Putamen (tissue), 1 donor: ENCODE measurements at places on chromosomes 13 and 19.

DNA sequence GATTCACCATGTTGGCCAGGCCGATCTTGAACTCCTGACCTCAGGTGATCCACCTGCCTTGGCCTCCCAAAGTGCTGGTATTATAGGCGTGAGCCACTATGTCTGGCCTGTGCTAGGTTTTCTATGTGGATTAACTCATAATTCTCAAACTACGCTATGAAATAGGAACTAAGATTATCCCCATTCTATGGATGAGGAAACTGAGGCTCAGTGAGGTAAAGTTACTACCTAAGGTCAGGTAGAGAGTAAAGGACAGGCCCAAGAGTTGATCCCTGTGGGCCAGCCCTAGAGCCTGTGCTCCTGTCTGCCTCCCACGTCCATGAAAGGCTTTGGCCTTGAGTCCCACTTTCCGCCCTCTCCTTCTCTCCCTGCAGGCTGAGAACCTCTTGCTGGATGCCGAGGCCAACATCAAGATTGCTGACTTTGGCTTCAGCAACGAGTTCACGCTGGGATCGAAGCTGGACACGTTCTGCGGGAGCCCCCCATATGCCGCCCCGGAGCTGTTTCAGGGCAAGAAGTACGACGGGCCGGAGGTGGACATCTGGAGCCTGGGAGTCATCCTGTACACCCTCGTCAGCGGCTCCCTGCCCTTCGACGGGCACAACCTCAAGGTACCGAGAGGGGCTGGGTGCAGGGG, 20.1 kb downstream of the MARK4 start:
- no peak for DNase-seq

DNA sequence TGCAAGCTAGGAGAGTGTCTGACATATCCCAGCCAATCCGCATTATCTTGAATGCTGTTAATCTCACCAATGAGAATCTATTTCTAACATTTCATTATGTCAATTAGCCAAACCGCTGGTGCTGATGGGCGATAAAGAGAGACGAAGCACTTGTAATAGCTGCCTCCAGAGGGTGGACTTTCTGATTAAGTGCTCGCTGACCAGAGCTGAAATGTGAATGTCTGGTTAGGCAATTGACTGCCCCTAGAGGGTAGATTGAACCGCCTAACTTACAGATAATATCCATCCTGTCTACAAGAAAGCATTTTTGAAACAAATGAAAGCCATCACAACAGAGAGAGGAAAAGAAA, 552 bp upstream of the GRWD1 start:
- DNase-seq: no peak

DNA sequence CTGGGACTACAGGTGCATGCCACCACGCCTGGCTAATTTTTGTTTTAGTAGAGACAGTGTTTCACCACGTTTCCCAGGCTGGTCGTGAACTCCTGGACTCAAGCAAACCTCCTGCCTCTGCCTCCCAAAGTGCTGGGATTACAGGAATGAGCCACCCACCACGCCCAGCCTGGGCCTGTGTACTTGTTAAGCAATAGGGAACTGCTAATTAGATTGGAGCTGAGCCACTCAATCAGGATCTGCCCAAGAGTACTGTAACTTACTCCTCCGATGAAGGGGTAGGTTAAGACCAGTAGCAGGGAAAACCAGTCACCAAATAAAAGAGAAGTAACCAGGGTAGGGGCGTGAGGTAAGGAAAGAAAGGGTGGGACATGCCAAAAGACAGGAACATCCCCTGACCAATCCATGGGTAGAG, 2.3 kb downstream of the DDX39A start:
- no peak for DNase-seq

DNA sequence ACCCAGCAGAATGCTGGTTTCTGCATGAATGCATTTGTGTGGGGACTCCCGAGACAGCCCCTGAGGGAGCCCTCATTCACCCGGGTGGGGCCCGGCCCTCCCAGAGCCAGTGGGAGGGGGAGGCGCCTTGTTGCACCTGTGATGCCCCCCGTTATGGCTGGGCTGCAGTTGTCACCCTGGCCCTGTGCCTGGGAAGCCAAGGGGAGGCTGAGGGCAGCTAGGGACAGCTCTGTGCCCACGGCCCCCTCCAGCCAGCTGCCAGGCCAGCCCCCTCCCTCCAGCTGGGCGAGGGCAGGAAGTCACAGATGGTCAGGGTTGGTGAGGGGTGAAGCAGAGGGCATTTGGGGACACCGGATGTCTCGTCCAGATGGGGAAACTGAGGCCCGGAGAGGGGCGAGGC, 26.1 kb downstream of the NFIC start:
- DNase-seq: no peak

- DNase-seq: no peak
These were observed 19.2 kb downstream of the PNMA8A start for GRCh38 chr19:46452186-46452585.

- no peak for DNase-seq
These were observed 23.0 kb downstream of the PPP1R37 start for GRCh38 chr19:45115809-45116615.

- no peak for DNase-seq
These were observed 319.7 kb downstream of the KCNRG start for GRCh38 chr13:50334944-50335343.
